Fibroblast of lung (primary cell): ENCODE measurements at places on chromosomes 7 and 10. TPM values are rescaled to one million over a fixed set of nuclear protein-coding genes. Genes with fewer than 3 reads are reported as not detected.

GRCh38 chr7:43669286-43670081 is 59.8 kb downstream of the COA1 start:
- no peak overlapping the region for H3K4me3 ChIP-seq
- H3K4me1 ChIP-seq: peaks cover 5% of the 10 kb centered on the region
- H3K27ac ChIP-seq: no peak overlapping the region
- H3K27me3 ChIP-seq: no peaks in the 10 kb centered on the region
- DNase-seq: no peak
- no peaks in the 10 kb centered on the region for H3K36me3 ChIP-seq

GRCh38 chr10:76319661-76320060 is 888.2 kb downstream of the LRMDA start:
- peak; percentile 89 for DNase-seq
- H3K4me1 ChIP-seq: no peaks in the 10 kb centered on the region
- H3K27me3 ChIP-seq: no peaks in the 10 kb centered on the region
- no peak overlapping the region for H3K27ac ChIP-seq
- H3K36me3 ChIP-seq: no peaks in the 10 kb centered on the region
- no peak overlapping the region for H3K4me3 ChIP-seq

DNA sequence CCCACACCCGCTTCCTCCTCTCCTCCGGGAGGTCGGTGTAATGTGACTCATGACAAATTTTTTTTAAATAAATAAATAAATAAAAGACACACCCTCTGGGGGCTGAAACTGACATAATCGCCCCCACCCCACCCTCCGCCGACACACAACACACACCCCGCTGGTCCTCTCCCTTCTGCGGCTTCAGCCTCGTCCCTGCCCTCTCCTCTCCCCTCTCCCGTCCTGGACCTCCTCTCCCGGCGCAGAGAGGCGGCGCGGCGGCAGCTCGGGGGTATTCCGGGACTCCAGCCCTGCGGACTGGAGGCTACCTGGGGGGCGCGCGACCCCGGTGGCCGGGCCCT is 686 bp downstream of the ABI1 start:
- DNase-seq: peak; percentile 73
- H3K27ac ChIP-seq: peak overlapping the region; percentile 75
- peaks cover 3% of the 10 kb centered on the region for H3K27me3 ChIP-seq
- no peaks in the 10 kb centered on the region for H3K4me1 ChIP-seq

- H3K27ac ChIP-seq: no peak overlapping the region
- no peaks in the 10 kb centered on the region for H3K4me1 ChIP-seq
- DNase-seq: no peak
Measured at GRCh38 chr10:7310076-7310475, 100.8 kb downstream of the SFMBT2 start.

GRCh38 chr10:816958-817357 is 114.5 kb downstream of the LARP4B start:
- H3K4me1 ChIP-seq: peaks cover 4% of the 10 kb centered on the region
- no peak for DNase-seq
- H3K27ac ChIP-seq: no peak overlapping the region
- H3K36me3 ChIP-seq: peaks cover 29% of the 10 kb centered on the region

- no peaks in the 10 kb centered on the region for H3K27me3 ChIP-seq
- H3K36me3 ChIP-seq: no peaks in the 10 kb centered on the region
- no peak overlapping the region for H3K4me3 ChIP-seq
- no peak for DNase-seq
Measured at GRCh38 chr10:132588301-132589013, 50.9 kb downstream of the INPP5A start.

DNA sequence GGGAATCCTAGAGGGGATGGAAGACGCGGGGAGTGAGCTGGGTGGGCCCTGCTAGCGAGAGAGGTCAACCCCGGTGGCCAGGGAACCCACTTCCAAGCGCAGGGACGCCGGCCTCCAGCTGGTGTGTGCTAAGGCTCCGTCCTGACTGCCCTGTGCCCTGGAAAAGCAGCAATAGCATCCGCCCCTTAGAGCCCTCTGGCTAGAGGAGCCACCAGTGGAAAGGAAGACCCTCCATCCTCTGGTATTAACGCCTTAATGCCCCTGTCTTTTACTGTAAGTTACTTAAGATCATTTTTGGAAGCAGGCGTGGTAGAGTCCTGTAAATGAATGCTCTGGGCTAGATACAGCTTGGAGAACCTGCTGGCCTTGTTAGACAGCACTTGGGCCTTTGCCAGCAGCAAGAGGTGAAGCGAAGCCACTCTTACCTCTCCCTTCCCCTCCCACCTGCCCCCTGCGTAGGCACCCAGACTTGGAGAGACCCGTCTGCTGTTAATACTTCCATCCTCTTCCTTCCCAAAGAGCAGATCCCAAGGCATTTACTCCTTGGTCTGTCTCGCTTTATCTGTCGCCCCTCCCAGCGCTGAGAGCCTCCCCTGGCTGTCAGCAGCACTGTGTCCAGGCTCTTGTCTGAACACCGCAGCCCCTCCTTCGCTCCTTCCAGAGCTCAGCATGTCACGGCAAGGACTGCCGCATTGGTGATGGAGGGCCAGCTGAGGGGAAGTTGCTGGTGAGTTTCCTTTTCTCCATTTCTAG is 4.6 kb downstream of the REPIN1 start:
- no peaks in the 10 kb centered on the region for H3K27me3 ChIP-seq
- no peak overlapping the region for H3K4me3 ChIP-seq
- no peak for DNase-seq
- peaks cover 19% of the 10 kb centered on the region for H3K36me3 ChIP-seq
- H3K27ac ChIP-seq: no peak overlapping the region
- H3K4me1 ChIP-seq: peaks cover 10% of the 10 kb centered on the region

Gene PPIF
- total RNA-seq: 18.2 and 18.7 TPM in 2 replicates
